Esophagus squamous epithelium (tissue), 5 donors: ENCODE measurements at places on chromosomes 11 and 22.

- no peak overlapping the region for H3K27ac ChIP-seq
- no peak overlapping the region for H3K4me3 ChIP-seq
- H3K4me1 ChIP-seq = peaks cover 14% of the 10 kb centered on the region
- H3K36me3 ChIP-seq = no peaks in the 10 kb centered on the region
Observed at GRCh38 chr11:8327761-8328192, 64.1 kb upstream of the LMO1 start.

GRCh38 chr11:93513772-93514171 lies 29.4 kb downstream of the SMCO4 start:
- no peaks in the 10 kb centered on the region for H3K4me1 ChIP-seq
- no peak overlapping the region for H3K4me3 ChIP-seq
- no peaks in the 10 kb centered on the region for H3K27me3 ChIP-seq
- H3K27ac ChIP-seq = no peak overlapping the region

DNA sequence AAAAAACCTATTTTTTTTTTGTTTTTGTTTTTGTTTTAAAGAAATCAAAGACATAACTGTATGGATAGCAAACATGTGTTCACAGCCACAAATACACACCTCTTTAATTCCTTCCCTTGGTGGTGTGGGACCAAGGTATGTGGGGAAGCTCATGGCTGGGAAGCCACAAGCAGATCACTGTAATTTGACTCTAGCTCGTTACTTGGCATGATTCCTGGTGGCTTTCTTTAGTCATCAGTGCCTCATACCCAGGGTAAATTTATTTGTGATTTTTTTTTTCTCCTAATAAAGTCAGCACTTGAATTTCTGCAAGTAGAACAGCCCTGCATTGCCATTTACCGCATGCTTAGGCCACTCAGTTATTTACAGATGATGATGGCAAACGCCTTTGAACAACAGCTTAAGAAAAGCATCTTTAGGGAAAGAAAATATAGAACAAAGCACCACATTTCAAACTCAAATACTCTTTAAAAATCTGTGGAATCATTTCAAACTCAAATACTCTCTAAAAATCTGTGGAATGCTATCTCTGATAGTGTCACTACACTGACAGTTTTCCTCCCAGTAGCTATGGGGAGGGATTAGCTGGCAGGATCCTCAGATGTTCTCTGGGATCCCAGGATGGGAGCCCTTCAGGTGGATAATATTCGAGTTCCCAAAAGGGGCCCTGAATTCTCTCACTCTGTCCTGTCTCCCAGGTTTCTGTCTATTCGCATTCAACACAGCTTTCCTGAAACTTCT lies 687.2 kb downstream of the OPCML start:
- no peaks in the 10 kb centered on the region for H3K4me1 ChIP-seq
- no peak for DNase-seq
- no peak overlapping the region for H3K27ac ChIP-seq
- H3K27me3 ChIP-seq = no peaks in the 10 kb centered on the region
- no peak overlapping the region for H3K4me3 ChIP-seq

DNA sequence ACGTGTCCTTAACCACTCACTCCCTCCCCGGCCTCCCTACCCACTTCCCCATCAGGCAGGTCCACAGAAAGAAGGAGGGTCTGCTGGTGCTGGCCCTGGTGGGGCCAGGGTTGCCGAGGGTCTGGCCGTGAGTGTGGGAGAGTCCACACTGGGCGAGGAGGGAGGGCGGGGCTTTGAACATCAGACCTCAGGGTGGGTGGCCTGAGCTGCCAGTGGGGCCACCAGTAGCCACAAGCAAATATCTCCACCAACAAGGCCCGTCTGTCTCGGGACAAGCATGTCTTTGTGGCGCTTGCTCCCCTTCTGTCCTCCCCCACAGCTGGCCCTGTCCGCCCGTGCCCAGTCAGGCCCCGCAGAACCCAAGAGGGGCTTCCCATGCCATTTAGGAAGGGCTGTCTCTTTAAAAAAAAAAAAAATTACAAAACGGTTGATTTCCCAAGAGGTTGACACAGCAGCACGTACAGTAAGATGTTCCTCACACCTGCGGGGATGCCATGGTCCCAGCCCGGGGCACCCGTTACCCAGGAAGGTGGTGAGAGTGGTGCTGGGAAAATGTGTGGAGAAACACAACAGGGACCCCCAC lies 17.7 kb upstream of the TALDO1 start:
- H3K4me3 ChIP-seq = no peak overlapping the region
- DNase-seq = no peak
- H3K4me1 ChIP-seq = peaks cover 33% of the 10 kb centered on the region
- no peaks in the 10 kb centered on the region for H3K27me3 ChIP-seq

DNA sequence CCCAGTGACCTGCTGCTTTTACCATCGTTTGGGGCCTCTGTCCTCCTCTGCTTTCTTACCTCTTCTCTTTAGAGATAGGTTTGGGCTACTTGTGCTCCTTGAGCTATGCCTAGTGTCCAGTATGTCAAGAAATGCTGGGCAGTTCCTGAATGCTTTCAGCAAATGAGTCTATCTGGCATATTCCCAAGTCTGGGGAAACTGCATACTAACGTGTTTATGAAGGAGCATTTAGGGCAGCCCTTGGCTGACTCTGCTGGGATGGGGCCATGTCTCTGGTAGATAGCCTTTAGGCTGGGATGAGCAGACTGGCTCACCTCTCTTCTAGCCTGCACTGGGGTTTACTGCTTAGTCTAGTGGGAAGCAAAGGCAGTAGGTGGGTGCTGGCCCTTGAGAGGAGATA lies 43.7 kb upstream of the SUSD2 start:
- no peaks in the 10 kb centered on the region for H3K27me3 ChIP-seq
- no peak for DNase-seq
- H3K36me3 ChIP-seq = no peaks in the 10 kb centered on the region

- no peaks in the 10 kb centered on the region for H3K36me3 ChIP-seq
Observed at GRCh38 chr11:112795142-112795815, 165.9 kb upstream of the NCAM1 start.

DNA sequence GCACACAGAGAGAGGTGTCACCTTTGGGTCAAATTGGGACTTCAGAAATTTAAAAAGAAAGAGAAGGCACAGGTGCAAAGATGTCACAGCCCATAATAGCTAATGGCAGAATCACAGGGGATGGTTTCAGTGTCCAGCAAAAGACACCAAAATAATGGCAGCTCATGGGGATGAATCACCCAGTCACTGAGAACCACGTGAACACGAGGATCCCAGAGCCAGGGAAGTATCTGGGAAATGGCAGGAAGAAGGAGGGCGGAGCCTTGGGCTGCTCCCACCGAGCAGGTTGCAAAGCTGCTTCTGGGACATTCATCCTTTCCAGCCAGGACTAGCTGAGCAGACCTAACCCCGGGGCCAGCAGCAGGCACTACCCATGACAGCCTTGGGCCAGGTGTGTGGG lies 45.6 kb downstream of the TRMU start:
- H3K4me3 ChIP-seq = no peak overlapping the region
- no peaks in the 10 kb centered on the region for H3K27me3 ChIP-seq
- peaks cover 35% of the 10 kb centered on the region for H3K4me1 ChIP-seq

DNA sequence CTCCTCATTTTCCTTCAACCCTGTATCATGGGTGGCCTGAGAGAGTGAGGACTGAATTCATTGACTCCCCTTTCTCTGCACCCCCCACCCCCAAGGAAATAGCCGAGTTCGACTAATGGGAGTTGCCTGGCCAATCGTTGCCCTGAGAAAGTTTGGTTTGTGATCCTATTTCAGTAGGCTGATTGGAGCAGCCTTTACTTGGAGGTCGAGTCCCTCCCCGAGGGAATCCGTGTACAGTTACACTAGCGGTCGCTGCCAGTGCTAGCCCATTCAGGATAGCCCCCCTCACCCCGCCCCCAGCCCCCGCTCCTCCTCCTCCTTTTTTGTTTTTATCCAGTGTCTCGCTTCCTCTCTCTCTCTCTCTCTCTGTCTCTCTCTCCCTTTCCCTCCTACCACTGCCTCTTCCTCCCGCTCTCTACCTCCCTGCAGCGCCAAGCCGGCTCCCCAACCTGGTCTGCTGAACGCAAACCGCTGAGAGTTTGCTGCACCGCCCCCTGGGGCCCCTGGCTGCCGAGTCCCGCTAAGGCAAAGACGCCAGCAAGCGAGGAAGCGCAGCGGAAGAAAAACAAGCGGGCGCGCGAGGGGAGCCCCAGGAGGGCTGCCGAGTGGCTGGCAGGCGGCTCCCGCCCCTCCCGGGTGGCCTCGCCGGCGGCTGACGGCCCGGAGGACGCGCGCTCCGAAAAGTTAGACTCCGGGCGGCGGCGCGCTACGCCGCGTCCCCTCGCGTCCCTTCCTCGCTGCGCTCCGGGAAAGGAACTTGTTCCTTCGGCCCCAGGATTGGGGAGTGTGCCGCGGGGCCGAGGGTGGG lies at the start of gene GRAMD1B:
Gene GRAMD1B, plus strand, starts transcription at position 357 of the 808 bp plus-strand sequence. CDS start 524 bp downstream, outside the sequence.
- H3K4me3 ChIP-seq = peak within 1 kb of the TSS; percentile 43
- H3K4me1 ChIP-seq = peaks cover 11% of the 10 kb centered on the region
- H3K36me3 ChIP-seq = no peaks in the 10 kb centered on the region
- no peak for DNase-seq

- H3K36me3 ChIP-seq = peaks cover 51% of the 10 kb centered on the region
- peaks cover 8% of the 10 kb centered on the region for H3K4me1 ChIP-seq
- H3K27me3 ChIP-seq = no peaks in the 10 kb centered on the region
- no peak overlapping the region for H3K27ac ChIP-seq
- H3K4me3 ChIP-seq = no peak overlapping the region
Observed at GRCh38 chr22:45200860-45201511, 37.3 kb downstream of the NUP50 start.

GRCh38 chr11:56152333-56152732 lies 7.8 kb downstream of the OR8K5 start:
- H3K27me3 ChIP-seq = no peaks in the 10 kb centered on the region
- no peak overlapping the region for H3K4me3 ChIP-seq
- no peaks in the 10 kb centered on the region for H3K36me3 ChIP-seq
- H3K27ac ChIP-seq = no peak overlapping the region

DNA sequence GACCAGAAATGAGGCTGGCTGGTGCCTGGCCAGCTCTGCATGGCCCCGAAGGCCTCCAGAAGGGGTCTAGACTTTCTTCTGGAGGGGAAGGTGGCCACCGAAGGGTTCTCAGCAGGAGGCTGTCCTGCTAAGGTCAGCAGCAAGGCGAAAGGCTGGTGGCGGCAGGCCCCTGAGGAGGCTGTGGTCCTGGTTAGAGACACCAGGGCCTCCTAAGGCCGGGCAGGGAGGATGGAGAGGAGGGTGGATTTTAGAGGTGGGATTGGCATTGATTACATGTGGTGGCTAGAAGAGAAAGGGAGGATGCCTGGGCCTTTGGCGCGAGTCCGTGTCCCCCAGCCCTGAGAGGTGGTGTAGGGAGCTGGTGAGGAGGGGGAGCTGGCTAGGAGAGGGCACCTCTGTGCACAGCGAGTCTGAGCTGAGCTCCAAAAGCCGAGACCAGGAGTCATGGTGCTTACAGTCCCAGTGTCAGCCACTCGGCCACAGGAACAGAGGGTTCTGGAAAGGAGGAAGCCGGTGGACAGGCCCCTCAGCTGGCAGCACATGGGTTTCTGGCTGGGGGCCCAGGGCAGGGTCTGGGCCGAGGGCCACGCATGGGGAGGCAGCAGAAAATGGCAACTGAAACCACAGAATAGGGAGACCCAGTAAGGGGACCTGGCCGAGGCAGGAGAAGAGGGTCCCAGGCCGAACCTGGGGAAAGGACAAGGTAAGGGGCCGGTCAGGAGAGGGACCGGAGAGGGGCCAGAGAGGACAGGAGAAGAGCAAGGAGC lies 2.5 kb downstream of the FERMT3 start:
- no peaks in the 10 kb centered on the region for H3K27me3 ChIP-seq
- peak overlapping the region; percentile 89 for H3K27ac ChIP-seq
- H3K4me3 ChIP-seq = no peak overlapping the region
- H3K36me3 ChIP-seq = peaks cover 3% of the 10 kb centered on the region
- no peak for DNase-seq

- DNase-seq = no peak
- H3K36me3 ChIP-seq = peaks cover 27% of the 10 kb centered on the region
- peaks cover 25% of the 10 kb centered on the region for H3K4me1 ChIP-seq
- H3K27me3 ChIP-seq = no peaks in the 10 kb centered on the region
Observed at GRCh38 chr11:18314784-18315523, 7.0 kb downstream of the HPS5 start.

DNA sequence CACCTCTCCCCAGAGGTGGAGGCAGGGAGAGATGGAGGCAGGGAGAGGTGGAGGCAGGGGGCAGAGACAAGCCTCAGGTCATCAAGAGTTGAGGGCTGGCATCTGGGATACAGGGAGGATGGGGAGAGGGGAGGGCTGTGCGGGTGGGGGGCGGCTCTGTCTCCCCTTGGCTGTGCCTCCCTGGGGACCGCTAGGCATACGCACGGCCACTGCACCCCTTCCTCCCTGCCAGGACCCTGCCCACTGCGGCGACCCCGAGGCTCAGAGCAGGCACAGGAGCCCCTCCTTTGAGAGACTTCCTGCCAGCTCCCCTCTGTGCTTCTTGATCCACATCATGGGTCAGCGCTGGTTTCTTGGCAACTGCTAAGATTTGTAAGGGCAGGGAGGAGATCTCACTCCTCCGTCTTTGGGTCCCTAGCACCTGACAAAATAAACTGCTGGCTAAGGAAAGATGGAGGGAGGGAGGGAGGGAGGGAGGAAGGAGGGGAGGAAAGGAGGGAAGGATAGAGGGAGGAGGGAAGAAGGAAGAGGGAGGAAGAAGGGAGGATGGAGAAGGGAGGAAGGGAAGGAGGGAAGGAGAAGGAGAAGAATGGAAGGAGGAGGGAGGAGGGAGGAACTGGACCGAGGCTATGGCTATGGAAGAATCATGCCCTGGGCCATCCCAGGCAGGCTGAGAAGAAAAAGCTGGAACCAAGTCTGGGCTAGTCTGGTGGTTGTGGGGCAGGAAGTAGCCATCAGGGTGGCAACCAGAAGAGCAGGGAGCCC lies 18.5 kb downstream of the PRR33 start:
- peak overlapping the region; percentile 42 for H3K4me3 ChIP-seq
- peak overlapping the region; percentile 89 for H3K27ac ChIP-seq
- DNase-seq = no peak
- H3K36me3 ChIP-seq = no peaks in the 10 kb centered on the region
- H3K4me1 ChIP-seq = peaks cover 66% of the 10 kb centered on the region

DNA sequence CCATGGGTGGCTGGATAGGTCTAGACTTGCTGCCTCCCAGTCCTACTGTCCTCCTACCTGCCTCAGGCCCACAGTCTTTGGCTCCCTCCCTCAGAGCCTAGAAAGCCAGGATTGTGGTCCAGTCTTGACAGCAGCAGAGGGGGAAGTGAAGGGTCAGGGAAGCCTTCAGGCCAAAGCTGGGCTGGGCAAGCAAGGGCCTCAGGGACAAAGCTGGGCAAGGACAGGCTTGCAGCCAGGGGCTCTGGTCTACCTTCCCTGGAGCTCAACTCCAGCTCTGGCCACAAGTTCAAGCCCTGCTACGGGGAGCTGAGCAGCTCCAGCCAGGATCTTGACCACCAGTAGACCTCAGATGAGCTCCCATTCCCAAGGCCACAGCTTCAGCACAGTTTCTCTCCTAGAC lies 14.9 kb downstream of the LMO1 start:
- no peaks in the 10 kb centered on the region for H3K4me1 ChIP-seq
- DNase-seq = no peak
- H3K4me3 ChIP-seq = no peak overlapping the region
- no peak overlapping the region for H3K27ac ChIP-seq
- no peaks in the 10 kb centered on the region for H3K36me3 ChIP-seq
